ENCODE measurements at places on chromosomes 13 and 19.

GRCh38 chr19:2425622-2426581 is 1.5 kb downstream of the TIMM13 start:
- no peak for DNase-seq

- DNase-seq = peak; percentile 56
Observed at GRCh38 chr19:7678971-7679751, 1.5 kb upstream of the TRAPPC5 start.

DNA sequence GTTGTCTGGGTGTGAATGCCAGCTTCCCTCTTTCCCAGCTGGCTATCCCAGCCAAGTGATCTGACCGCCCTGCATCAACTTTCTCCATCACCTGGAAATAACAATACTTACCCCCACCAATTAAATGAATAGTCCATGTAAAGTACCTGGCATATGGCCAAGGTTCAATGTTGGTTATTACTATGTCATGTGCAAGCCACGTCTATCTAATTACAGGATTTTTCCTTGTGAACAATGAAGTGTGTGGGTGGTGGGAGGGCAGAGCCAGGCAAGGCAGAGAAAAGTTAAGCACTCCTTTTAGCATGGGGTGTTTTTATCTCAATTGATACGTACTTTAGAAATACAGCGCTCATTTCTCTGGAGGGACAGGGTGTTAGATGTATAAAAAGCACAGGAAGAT is 121.1 kb downstream of the NHLRC3 start:
- no peak for DNase-seq

DNA sequence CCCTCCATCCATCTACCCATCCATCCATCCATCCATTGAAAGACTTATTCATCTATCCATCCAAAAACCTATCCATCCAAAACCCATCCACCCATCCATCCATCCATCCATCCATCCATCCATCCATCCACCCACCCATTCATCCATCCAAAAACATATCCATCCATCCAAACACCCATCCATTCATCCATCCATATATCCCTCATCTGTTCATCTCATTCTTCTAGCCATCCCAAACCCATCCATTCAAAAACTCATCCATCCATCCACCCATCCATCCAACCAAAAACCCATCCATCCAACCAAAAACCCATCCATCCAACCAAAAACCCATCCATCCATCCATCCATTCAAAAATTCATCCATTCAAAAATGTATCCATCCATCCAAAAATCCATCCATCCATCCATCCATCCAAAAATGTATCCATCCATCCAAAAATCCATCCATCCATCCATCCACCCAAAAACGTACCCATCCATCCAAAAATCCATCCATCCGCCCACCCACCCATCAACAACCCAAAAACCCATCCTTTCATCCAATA is 56.5 kb downstream of the TSHZ3 start:
- DNase-seq = no peak

GRCh38 chr19:40923934-40924391 is 41.9 kb upstream of the CYP2A7 start:
- DNase-seq = no peak

- DNase-seq = no peak
Observed at GRCh38 chr13:71621174-71622124, 245.6 kb downstream of the DACH1 start.

GRCh38 chr19:608155-609003 is 18.7 kb downstream of the HCN2 start:
- no peak for DNase-seq

DNA sequence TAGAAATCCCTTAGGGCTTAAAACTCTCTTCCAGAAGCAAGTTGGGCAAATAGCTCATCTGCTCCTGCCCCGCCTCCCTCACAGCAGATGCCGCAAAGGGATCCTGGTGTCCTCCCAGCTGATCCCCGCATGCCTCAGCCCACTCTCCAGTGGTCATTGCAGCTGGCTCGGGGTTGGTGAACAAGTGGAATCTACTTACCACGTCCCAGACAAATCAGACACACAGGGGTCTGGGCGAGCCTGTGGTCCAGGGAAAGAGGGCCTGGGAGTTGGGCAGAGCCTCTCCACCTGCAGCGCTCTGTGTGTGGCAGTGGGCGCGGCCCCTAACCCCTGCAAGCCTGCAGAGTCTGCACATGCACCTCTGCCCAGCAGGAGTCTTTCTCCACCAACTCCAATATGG is 10.8 kb upstream of the C19orf33 start:
- DNase-seq = no peak

DNA sequence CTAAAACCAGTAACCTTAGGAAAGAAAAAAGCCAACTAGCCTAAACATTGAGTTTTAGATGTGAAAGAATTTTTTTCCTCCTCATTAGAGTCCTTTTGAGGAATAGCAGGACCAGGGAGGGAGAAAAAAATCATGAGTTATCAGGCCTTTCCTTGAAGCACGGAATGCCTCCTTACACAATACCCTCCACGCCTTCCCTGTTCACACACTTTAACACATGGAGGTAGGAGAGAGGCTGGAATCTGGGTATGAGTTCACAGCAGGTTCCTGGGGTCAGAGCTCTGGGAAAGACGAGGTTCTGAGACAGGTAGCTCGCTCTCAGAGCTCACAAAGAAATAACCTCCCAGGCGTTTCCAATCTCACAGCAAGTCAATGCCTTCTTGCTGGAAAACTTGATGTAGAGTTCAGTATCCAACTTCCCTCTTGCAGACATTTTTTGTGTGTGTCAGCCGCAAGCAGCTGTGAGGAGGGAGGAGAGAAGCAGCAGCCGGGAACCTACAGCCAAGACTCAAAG is 716 bp downstream of the ZNF573 start:
- DNase-seq = peak; percentile 1

GRCh38 chr13:26837997-26838396 is 77.4 kb upstream of the GPR12 start:
- DNase-seq = no peak

DNA sequence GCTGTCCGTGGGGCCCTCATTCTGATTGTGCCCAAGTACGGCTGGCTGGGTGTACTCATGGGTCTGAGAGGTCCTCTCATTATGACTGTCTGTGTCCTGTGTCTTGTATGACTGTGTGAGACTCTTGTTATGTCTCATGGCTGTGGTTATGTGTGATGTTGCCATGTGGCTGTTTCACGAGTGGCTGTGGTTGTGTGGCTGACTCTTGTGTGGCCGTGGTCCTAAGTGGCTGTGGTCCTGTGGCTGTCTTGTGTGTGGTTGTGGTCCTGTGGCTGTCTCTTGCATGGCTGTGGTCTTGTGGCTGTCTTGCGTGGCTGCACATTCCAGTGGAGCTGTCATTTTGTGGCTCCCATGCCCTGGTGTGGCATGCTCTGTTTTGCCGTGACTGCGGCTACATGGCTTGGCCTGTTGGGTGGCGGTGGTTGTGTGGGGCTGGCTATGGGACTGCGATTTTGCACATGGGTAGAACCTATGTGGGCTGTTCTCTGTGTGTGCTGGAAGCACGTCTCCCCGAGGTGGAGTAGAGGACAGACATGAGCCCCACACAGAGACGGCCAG is 2.5 kb downstream of the LYL1 start:
- DNase-seq = peak; percentile 56

DNA sequence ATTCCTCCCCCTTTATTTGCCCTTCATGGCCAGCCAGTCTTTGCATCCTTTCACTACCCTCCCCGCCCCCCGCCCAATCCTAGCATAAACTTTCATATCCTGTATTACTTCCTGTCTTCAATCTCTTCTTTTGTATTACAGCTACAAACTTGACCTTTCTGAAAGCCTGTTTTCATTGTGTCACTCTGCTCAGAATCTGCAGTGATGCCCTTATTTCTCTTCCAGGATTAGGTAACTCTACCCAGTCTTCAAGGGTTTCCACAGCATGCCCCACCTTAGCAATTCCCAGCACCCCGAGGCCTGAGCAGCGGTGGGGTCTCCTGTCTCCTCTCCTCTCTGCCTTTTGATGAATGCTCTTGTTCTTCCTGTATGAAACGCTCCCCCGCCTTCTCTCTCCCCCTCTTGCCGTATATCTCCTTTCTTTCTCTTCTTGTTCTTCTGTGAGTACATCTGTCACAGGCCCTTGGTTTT is 145.6 kb downstream of the SHISA2 start:
- DNase-seq = peak; percentile 27

GRCh38 chr13:58461217-58461616 is 829.7 kb downstream of the PCDH17 start:
- no peak for DNase-seq

DNA sequence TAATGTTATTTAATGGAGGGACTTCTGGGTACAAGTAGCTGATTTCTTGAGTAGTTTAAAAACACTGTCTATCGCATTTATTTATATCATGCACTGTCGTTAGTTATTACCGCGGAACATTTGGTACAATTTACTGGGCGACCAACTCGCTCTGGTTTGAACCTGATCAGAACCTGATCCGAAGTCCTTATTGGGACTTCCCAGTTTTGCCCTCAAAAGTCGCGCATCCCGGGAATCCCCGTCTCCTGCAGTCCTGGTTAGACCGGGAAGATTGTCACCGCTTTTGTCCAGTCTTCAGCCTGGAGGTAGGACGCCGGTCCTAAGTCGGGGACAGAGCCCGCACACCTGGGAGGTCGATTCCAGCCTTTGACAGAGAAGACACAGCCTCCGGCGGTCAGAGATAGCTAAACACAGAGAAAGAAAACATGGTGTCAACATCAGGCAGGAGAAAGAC is 694 bp downstream of the CLN5 start:
- DNase-seq = peak; percentile 39

GRCh38 chr19:46731584-46731983 is 14.3 kb upstream of the FKRP start:
- peak; percentile 91 for DNase-seq

DNA sequence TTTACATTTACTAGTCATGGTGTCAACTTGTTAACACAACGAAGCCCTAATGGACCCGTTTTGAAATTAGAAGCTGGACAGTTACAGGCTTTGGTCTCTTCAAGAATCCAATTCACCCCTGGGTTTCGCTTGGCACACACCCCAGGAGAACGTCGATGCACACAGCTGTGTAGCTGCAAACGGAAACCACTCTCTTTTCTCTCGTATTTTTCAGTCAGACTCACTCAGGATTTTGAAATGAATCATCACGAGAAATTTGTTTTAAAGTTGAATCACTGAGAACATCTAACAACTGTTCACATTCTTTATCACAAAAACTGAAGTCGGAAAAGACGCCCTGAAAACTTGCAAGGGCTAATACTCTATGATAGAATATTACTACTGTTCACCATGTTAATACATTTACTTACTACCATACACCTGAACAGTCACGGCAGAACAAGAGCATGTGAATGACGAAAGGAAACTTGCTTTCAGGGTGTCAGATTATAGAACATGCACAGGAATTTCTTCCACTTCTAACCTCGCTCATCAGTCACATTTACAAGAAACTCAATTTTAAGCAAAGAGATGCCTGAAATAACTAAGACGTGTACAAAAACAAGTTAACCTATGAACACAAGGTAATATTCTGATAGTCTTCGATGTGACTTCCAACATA is 4.7 kb downstream of the PNMA8A start:
- DNase-seq = no peak

GRCh38 chr19:1468821-1469254 is 10.2 kb downstream of the C19orf25 start:
- peak; percentile 35 for DNase-seq

DNA sequence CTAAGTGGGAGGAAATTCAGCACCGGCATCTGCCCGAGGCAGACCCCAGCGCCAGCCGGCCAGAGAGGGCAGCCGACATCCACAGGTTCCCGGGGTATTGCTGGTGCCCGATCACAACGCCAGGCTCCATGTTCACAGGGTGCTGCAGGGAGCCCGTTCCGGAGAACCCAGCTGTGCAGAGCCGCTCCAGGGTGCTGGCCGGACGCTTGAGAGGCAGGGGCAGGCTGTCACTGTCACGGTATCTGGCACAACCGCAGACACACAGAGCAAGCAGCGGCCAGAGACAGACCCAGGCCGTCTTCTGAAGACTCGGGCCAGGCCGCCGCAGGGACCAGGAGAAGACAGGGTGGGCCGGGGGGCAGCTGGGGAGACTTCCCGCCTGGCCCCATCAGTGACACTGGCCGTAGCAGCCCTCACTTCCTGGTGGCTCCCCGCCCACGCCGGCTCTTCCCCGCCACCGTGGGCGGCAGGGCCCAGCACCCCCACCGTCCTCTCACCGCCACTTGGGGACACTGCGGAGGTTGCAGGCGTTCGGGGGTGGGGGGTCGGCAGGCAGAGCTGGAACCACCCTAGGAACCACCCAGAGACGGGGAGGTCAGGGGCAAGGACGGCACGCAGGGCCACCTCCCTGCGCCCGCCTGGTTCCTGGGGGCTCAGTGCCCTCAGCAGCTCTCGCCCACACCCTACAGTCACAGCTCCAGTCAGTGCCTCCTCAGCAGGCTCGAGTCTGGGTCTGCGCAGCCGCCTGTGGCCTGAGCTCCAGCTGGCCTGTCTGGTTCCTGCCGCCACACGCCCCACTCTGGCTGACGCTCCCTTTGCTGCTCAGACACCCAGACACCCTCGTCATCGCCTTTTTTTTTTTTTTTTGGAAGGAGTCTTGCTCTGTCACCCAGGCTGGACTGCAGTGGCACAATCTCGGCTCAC is 3.8 kb downstream of the RNF126 start:
- peak; percentile 38 for DNase-seq

DNA sequence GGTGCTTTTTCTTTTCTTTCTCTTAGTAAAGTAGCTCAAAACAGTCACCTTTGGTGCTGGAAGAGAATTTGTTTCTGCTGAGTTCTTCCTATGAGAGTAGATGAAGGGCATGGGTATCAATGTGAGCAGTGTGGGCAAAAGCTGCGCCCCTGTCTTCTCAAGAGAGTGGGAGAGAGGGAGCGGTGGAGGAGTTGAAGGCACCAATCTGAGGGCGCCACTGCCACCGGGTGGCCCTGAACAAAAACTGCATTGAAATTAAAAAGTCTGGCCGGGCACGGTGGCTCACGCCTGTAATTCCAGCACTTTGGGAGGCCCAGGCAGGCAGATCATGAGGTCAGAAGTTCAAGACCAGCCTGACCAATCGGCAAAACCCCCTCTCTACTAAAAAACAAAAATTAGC is 28.7 kb upstream of the EPHX3 start:
- DNase-seq = peak; percentile 2

DNA sequence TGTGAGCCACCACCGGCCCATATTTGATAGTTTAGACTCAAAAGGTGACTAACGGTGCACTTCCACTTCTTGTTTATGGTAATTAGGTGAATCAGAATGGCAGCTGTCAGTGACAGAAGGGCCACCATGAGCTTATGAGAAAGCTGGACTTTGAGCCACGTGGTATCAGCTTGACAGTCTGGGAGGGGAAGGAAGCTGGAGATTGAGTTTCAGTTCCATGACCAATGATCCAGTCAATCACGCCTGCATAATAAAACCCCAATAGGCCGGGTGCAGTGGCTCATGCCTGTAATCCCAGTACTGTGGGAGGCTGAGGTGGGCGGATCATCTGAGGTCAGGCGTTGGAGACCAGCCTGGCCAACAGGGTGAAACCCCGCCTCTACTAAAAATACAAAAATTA is 8.2 kb downstream of the EID2B start:
- peak; percentile 95 for DNase-seq

GRCh38 chr19:44232867-44233266 is 20.5 kb downstream of the ZNF227 start:
- DNase-seq = no peak

GRCh38 chr13:20360041-20360491 is 127.9 kb upstream of the GJB6 start:
- no peak for DNase-seq

GRCh38 chr19:2235381-2236063 is 607 bp downstream of the PLEKHJ1 start:
- peak; percentile 29 for DNase-seq

- no peak for DNase-seq
Observed at GRCh38 chr13:21800837-21801616, 130.2 kb downstream of the FGF9 start.

GRCh38 chr13:50629966-50630365 is 213.5 kb downstream of the DLEU7 start:
- DNase-seq = no peak

GRCh38 chr19:44974857-44975256 is 19.7 kb downstream of the CLPTM1 start:
- DNase-seq = peak; percentile 62
